Spleen (tissue), 13 donors: ENCODE measurements at places on chromosomes 16 and 17. TPM values are rescaled to one million over a fixed set of nuclear protein-coding genes. Genes with fewer than 3 reads are reported as not detected.

Gene NPB
- 0.41 TPM for total RNA-seq

Gene KREMEN2
- 1.0 TPM for total RNA-seq

Gene WIPI1
- 28.2 TPM for total RNA-seq

Gene CTF1
- total RNA-seq: 1.2 TPM

Gene MTMR4
- 50.3 TPM for total RNA-seq

Gene PRAC1
- not detected for total RNA-seq

GRCh38 chr16:81956213-81956948 lies 54.9 kb downstream of the SDR42E1 start:
- no peak for DNase-seq
- H3K27ac ChIP-seq: no peak overlapping the region
- no peak overlapping the region for H3K4me3 ChIP-seq

DNA sequence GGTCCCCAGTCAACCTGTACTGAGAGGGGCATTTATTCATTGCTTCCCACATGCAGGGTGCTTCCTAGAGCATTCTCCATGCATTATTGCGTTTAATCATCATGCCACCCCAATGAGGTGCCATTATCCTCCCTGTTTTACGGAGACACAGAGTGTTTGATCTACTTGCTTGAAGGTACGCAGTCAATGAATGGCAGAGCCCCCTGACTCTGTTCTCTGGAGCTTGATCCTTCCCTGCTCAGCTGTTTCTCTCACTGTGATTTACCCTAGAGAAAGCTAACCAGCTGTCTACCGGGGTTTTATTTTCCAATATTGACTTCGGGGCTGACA lies 117.2 kb downstream of the PRKCB start:
- no peak for DNase-seq
- H3K27ac ChIP-seq: no peak overlapping the region
- no peak overlapping the region for H3K4me3 ChIP-seq
- no peaks in the 10 kb centered on the region for H3K27me3 ChIP-seq

DNA sequence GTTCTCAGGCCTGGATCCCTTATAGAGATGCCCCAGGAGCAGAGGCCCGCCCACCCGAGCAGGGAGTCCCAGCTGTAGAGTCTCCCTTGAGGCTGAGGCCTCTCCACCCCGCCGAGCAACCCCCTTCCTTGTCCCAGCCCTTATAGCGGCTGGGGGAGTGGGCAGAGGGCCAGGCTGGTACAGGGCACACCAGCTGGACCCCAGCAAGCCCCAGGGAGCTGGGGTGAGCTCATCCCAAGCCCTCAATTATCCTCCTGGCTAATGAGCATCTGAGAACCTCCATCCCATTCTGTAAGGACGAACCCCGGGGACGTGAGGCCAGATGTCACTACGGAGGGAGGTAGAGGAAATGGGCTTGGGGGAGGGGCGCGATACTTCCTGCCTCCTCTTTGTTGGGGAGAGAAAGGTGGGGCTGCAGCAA lies 3.2 kb upstream of the SNN start:
- no peak overlapping the region for H3K27ac ChIP-seq
- H3K36me3 ChIP-seq: no peaks in the 10 kb centered on the region
- peaks cover 27% of the 10 kb centered on the region for H3K4me1 ChIP-seq
- no peaks in the 10 kb centered on the region for H3K27me3 ChIP-seq
- no peak overlapping the region for H3K4me3 ChIP-seq

DNA sequence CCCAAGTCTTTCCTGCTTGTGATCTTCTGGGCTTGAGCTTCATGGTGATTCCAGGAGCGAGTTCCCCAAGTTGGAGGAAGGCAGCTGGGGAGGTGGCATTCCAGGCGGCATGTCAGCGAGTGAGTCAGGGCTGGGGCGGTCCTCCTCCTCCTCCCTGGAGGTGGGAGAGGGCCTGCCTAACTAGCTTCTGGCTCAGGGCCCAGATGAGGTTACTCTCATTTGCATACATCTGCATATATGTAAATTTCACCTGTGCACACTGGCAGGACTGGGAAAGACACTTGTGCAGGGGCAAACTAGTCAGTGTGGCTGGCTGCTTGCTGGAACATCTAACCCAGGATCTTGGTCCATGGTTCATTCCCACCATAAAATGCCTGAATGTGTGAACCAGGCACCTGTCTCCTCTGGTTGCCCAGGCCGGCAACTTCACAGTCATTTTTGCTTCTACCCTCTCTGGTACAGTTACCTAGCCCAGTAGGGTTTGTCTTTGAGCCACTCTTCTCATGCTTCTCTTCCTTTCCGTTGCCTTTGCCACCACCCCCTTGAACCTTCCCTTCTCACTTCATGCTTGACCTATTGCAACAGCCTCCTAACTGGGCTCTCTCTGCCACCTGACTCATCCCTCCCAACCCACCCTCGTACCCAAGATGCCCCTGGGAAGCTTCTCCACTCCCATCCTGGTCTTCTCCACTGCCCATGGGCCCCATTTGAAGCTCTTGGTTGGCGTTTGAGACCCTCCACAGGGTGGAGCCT lies 9.6 kb upstream of the DLX4 start:
- H3K36me3 ChIP-seq: no peaks in the 10 kb centered on the region
- no peak overlapping the region for H3K4me3 ChIP-seq
- no peak for DNase-seq

GRCh38 chr16:83626676-83627075 lies 181.1 kb upstream of the HSBP1 start:
- no peak for DNase-seq
- H3K36me3 ChIP-seq: no peaks in the 10 kb centered on the region
- H3K4me1 ChIP-seq: no peaks in the 10 kb centered on the region
- H3K27me3 ChIP-seq: no peaks in the 10 kb centered on the region

GRCh38 chr17:48892940-48893645 lies 506 bp downstream of the ATP5MC1 start:
- H3K27me3 ChIP-seq: no peaks in the 10 kb centered on the region
- peak overlapping the region; percentile 83 for H3K27ac ChIP-seq
- H3K4me3 ChIP-seq: peak overlapping the region; percentile 80
- peak; percentile 74 for DNase-seq
- peaks cover 36% of the 10 kb centered on the region for H3K4me1 ChIP-seq

DNA sequence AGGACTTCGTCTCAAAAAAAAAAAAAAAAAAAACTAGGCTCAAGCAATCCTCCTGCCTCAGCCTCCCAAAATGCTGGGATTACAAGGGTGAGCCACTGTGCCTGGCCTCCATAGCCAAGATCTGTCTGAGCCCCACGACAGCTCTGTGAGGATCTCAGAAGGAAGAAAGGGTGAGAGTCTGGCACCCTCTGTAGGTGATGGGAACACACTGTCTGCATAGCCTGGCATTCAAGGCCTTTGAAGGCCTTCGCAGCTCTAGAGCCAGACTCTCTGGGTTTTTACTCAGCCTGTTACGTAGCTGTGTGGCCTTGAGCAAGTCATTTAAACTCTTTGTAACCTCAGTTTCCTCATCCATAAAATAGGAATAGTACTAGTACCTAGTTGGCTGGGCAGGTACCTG lies 6.3 kb upstream of the XPO6 start:
- no peak overlapping the region for H3K27ac ChIP-seq
- H3K36me3 ChIP-seq: no peaks in the 10 kb centered on the region
- H3K4me3 ChIP-seq: no peak overlapping the region
- DNase-seq: no peak
- no peaks in the 10 kb centered on the region for H3K27me3 ChIP-seq

DNA sequence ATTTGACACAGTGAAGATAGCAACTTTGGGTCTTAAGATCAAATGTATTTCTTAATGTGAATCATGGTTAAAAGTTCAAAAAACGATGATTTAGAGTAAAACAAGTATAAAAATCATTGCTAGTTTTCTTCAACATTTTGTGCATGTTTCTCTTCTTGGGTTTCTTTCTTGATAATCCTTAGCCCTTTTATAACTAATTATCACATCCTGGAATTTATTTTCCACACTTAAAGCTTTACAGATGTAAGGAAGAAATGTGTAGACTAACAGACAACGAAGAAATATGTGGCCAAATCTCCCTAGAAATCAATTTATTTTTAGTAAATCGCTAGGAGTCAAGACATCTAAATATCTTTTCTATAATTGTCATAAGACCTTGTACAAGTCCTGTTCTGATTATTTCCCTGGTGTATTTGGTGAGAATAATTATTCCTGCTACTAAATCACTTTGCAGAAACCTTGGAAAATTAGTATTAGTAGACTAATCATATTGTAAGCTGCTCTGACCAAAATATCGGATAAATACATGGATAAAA lies 4.9 kb downstream of the NACA2 start:
- H3K4me1 ChIP-seq: no peaks in the 10 kb centered on the region
- H3K36me3 ChIP-seq: no peaks in the 10 kb centered on the region
- H3K27ac ChIP-seq: no peak overlapping the region
- no peak overlapping the region for H3K4me3 ChIP-seq
- no peaks in the 10 kb centered on the region for H3K27me3 ChIP-seq

DNA sequence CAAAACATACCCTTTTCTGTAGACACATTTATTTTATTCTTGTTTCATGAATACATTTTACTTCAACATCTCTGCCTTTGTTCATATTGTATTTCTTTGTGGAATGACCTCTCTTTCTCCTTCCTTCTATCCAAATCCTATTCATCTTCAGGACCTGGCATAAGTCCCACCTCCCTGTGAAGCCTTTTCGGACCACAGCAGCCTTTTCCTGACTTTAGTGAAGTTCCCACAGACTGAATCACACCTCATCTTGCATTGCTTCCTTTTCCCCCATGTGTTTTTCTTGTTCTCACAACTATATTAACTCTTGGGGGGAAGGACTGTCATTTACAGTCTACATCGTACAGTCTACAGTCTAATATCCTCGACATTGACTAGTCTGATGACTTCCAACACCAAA lies 58.2 kb downstream of the MFSD11 start:
- no peaks in the 10 kb centered on the region for H3K27me3 ChIP-seq
- H3K36me3 ChIP-seq: no peaks in the 10 kb centered on the region
- DNase-seq: no peak
- H3K4me3 ChIP-seq: no peak overlapping the region
- no peak overlapping the region for H3K27ac ChIP-seq

DNA sequence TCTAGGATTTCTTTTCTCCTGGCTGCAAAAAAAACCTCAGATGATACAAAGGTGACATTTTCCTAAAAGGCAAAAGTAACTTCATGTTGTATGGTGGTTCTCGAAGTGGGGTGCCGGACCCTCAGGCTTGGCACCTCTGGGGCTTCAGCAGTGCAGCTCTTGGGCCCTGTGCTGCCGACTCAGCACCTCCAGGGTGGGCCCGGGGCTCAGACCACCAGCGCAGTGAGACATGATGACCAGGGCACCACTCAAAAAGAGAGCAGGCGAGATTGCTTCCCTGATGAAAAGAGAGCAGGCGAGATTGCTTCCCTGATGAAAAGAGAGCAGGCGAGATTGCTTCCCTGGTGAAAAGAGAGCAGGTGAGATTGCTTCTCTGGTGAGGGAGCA lies 98.7 kb upstream of the ZNF750 start:
- DNase-seq: peak; percentile 38
- H3K27me3 ChIP-seq: no peaks in the 10 kb centered on the region
- peaks cover 64% of the 10 kb centered on the region for H3K36me3 ChIP-seq
- H3K27ac ChIP-seq: no peak overlapping the region
- H3K4me1 ChIP-seq: no peaks in the 10 kb centered on the region

GRCh38 chr17:18191236-18191667 lies 7.6 kb downstream of the ALKBH5 start:
- no peak overlapping the region for H3K4me3 ChIP-seq
- DNase-seq: no peak
- H3K27me3 ChIP-seq: no peaks in the 10 kb centered on the region
- H3K36me3 ChIP-seq: peaks cover 20% of the 10 kb centered on the region

GRCh38 chr17:57289613-57290012 lies 33.3 kb downstream of the MSI2 start:
- no peak overlapping the region for H3K27ac ChIP-seq
- H3K36me3 ChIP-seq: no peaks in the 10 kb centered on the region
- no peaks in the 10 kb centered on the region for H3K27me3 ChIP-seq
- no peak for DNase-seq
- H3K4me1 ChIP-seq: peaks cover 17% of the 10 kb centered on the region

- H3K4me1 ChIP-seq: peaks cover 5% of the 10 kb centered on the region
- no peaks in the 10 kb centered on the region for H3K36me3 ChIP-seq
- H3K27me3 ChIP-seq: peaks cover 26% of the 10 kb centered on the region
- no peak for DNase-seq
- H3K4me3 ChIP-seq: peak overlapping the region; percentile 24
Observed at GRCh38 chr17:74892013-74892841, 1.2 kb downstream of the FADS6 start.

- DNase-seq: no peak
- no peak overlapping the region for H3K27ac ChIP-seq
- no peaks in the 10 kb centered on the region for H3K4me1 ChIP-seq
- H3K4me3 ChIP-seq: no peak overlapping the region
- H3K27me3 ChIP-seq: no peaks in the 10 kb centered on the region
- no peaks in the 10 kb centered on the region for H3K36me3 ChIP-seq
Observed at GRCh38 chr16:89184677-89184932, 13.1 kb downstream of the CDH15 start.

GRCh38 chr17:8002721-8003593 lies 542 bp downstream of the GUCY2D start:
- H3K36me3 ChIP-seq: no peaks in the 10 kb centered on the region
- H3K27ac ChIP-seq: no peak overlapping the region
- peak overlapping the region; percentile 17 for H3K4me3 ChIP-seq
- peaks cover 13% of the 10 kb centered on the region for H3K4me1 ChIP-seq
- peaks cover 39% of the 10 kb centered on the region for H3K27me3 ChIP-seq

DNA sequence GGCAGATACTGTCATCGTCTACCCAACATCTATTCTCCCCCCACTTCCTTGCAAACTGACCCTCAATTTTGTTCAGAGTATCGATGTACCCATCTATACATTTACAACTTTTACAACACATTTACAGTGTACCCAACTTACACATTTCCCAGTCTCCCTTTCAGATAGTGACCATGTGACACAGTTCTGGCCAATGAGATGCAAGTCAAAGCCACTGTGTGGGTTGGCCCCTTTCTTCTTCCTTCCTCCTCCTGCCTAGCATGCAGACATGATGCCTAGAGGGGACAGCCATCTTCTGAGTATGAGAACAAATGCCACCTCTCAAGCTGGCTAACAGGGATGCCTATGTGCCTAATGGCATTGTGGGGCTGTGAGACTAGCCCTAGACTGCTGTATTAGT lies 11.3 kb upstream of the NFAT5 start:
- no peak for DNase-seq
- no peak overlapping the region for H3K27ac ChIP-seq
- no peaks in the 10 kb centered on the region for H3K36me3 ChIP-seq
- no peaks in the 10 kb centered on the region for H3K27me3 ChIP-seq
- H3K4me3 ChIP-seq: no peak overlapping the region
- peaks cover 8% of the 10 kb centered on the region for H3K4me1 ChIP-seq

DNA sequence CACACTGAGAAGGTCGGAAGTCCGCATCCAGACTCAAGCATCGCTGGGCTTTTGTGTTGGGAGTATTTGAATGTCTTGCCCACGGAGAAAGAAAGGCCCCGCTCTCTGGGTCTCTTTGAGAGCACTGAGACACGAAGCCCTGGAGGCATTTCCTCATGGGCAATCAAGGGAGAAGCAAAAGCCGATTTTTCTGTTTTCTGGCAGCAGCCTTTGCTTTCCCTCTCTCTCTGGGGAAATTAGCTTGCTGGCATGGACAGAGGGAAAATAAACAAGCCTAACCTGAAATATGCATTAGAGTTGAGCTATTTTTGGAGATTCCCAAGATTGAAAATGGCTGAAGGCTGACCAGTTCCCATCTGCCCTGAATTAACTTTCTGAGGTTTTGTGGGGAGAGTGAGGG lies 238.7 kb downstream of the HAPSTR1 start:
- no peak overlapping the region for H3K4me3 ChIP-seq
- no peak for DNase-seq
- H3K4me1 ChIP-seq: no peaks in the 10 kb centered on the region
- no peaks in the 10 kb centered on the region for H3K36me3 ChIP-seq
- no peak overlapping the region for H3K27ac ChIP-seq
